Astrocyte (in vitro differentiated cells and primary cell): ENCODE measurements at places on chromosomes 11 and 22. TPM values are rescaled to one million over a fixed set of nuclear protein-coding genes. Genes with fewer than 3 reads are reported as not detected.

SCN3B gene
- 1.9 and 2.3 TPM in 2 replicates for total RNA-seq

CECR2 gene
- 12.6 and 15.7 TPM in 2 replicates for total RNA-seq

DNA sequence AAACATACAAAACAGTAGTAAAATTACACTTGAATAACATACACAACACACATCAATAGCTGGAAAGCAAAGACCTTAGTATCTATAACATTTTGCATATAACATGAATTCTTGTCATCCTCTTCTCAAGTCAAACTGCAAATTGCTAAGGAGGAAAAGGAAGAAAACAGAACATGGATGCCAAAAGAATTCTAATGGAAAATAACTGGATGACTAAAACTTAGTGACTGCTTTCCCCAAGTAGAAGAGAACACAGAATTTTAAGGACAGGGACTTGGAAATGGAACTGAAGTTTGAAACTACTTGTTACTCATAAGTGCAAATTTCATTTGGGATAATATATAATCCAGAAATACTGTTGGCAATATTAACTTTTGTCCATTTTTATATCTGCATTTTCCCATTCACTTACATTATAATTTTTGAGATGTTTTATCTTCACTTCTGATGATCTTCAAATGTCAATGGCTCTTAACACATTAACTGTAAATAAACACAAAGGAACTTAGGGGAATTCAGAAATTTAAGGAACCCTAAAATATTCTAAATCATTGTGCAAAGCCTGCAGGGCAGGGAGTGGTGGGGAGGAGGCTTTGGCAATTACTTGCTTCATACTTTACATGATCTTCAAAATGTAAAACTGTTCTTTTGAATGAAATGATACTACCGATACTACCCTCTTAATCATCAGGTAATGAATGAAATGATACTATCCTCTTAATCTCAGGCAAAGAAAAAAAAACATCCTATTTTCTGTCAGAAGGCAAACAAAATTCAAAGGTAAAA lies 9.9 kb downstream of the MTMR2 start:
- DNase-seq: no peak

- peak; percentile 68 for DNase-seq
Observed at GRCh38 chr11:121670805-121671282, 218.1 kb upstream of the SORL1-AS1 start.

GRCh38 chr11:65585396-65586246 lies 9.8 kb downstream of the EHBP1L1 start:
- no peak for DNase-seq

GRCh38 chr11:12166299-12167060 lies 56.1 kb downstream of the MICAL2 start:
- DNase-seq: no peak

DNA sequence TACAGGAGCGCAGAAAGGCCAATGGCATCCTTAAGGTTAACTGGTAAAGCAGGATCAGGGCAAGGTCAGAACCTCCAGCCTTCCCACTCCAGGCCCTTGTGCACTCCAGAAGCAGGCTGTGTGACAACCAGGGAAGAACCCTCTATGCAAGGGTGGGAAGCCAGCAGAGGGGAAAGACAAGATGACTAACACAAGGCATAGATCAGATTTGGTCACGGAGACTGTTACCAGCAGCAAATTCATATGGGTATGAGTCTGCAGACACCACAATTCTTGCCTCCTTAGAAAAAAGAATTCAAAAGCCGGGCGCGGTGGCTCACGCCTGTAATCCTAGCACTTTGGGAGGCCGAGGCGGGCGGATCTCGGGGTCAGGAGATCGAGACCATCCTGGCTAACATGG lies 39.8 kb upstream of the MTNR1B start:
- no peak for DNase-seq

GRCh38 chr11:32831221-32831620 lies 1.5 kb downstream of the PRRG4 start:
- DNase-seq: no peak
